GM12865 (cell line): ENCODE measurements at places on chromosomes 6 and 20.

DNA sequence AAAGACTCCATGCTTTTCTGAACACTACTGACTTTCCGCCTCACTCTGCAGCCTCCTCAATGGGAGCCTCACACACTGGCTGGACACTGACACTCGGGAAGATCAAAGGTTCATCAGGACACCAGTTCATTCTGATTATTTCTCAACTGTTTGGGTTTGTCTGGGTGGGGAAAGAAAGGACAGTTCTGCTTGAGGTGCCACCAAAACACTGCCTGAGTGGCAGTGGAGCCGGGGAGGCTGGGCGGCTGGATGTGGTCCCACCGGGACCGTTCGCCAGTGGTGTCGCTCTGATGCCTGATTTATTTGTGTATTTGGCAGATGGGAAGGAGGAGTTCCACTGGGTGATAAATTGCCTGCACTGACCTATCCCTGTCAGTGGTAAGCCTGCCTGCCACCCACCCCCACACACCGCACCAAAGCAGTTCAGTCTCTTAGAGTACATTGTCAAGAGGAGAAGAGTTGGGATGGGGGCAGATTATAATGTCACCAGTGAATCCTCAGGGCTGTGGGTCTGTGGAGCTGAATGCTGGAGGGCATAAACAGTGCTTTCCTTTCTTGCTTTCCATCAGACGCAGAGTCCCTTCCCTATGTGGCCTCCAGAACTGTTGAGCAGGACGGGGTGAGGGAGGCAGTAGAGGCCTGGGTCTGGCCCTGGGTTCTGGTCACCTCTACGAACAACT is 49.8 kb downstream of the EDN1 start:
- DNase-seq: no peak

DNA sequence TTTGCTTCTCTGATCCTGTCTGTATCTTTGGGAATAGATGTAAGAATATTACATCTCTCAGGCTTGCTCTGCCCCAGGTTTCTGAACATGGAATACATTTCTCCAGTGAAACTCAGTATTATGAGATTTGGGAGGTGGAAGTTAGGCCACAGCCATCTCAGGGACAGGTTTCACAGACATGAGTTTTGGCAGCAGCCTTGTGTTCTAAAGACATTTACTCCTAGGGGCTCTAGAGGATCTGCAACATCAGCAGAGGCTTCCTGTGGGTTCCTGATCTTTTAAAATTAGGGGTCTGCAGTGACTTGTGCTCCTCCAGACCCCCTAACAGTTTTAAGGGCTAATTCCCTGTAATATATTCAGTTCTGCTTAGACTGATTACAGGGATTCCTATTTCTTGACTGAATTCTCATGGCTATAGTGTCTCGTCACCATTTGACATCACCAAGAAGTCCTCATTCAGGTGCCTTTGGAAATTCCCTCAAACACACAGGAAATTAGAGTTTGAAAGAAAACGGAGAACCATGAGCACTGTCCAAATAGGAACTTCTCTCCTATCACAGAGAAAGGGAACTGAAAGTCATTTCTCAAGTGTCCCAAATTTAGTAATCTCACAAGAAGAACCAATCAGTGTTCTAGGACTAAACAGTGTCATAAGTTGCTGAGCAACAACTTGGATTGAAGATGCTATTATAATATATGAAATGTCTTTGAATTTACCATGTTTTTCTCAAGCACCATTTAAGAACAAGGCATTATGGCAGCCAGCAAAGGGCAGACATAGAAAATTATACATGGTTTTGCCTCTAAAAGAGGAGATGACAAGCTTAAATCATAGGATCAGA is 2.5 kb upstream of the HLA-DRA start:
- DNase-seq: peak; percentile 90

DNA sequence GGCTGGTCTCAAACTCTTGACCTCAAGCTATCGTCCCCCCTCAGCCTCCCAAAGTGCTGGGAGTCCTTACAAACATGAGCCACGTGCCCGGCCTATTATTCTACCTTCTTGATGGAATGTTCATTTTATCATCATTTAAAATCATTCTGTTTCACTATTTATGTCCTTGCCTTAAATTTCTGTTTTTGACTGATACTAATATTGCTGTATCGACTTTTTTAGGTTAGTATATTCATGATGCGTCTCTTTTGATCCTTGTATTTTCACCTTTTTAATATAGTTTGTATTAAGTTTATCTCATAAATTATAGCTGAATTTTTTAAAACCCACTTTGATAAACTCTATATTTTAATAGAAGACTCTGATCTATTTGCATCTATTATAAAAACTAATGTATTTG is 98.4 kb upstream of the STXBP5 start:
- no peak for DNase-seq

GRCh38 chr6:150880336-150880735 is 14.8 kb downstream of the MTHFD1L start:
- DNase-seq: no peak

DNA sequence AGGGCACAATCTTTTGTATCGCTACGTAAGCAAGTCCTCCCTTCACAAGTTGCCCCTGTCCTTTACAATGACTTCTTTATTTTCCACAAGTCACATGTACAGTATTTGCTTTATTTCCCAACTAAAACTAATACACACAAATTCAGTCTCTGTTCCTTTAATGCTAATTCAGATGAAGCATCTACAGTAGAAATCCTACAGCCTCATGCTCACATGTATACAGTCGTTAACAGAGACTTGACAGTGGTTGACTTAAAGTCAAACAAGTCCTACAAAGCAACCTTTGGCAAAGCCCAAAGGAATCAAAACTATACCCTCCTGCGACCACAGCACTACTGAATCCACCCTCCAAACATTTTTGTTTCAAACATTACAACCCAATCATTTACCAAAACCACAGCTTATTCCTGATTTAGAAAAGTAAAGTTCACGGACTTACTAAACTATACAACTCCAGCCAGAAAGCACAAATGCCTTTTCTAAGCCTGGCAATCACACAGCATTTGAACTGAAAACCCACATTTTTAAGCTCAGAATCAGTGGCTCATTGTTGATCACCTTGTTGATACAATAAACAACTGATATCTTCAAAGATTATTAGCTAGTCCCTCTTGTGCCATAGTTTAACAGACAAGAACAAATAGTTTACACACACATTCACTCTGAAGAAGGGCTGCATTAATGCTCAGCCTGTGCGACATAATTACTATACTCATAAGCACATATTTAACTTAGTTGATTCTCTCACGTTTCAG is 70.9 kb upstream of the NHSL1 start:
- no peak for DNase-seq
